Motor neuron (in vitro differentiated cells): ENCODE measurements at places on chromosomes 2 and 18.
A peak's percentile ranks its signal among the peaks of the same experiment; 100 is the strongest.

- ATAC-seq: no peak
Measured at GRCh38 chr18:39515299-39515698, 1949.7 kb upstream of the CELF4 start.

- ATAC-seq: peak; percentile 95
Measured at GRCh38 chr18:9951022-9951859, 37.4 kb downstream of the VAPA start.

GRCh38 chr2:3105814-3106569, 271.6 kb downstream of the EIPR1 start:
- ATAC-seq: no peak

DNA sequence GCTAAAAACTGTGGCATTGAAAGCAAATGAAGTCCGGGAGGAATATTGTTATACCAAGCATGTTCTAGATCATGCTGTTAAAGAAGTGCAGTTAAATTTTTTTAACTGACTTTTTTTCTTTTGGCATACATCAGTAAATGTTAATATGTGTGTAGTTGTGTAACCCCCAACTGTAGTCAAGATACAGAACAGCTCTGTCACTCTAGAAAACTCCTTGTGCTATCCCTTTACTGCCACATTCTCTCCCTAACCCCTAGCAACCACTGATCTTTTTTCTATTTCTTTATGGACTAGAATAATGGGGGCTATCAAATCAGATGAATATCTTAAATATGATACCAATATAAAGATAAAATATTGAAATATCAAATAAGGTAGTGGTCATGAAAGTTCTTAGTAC, 46.4 kb downstream of the LCLAT1 start:
- ATAC-seq: no peak

GRCh38 chr18:50469380-50469781, 90.5 kb upstream of the MAPK4 start:
- ATAC-seq: no peak

DNA sequence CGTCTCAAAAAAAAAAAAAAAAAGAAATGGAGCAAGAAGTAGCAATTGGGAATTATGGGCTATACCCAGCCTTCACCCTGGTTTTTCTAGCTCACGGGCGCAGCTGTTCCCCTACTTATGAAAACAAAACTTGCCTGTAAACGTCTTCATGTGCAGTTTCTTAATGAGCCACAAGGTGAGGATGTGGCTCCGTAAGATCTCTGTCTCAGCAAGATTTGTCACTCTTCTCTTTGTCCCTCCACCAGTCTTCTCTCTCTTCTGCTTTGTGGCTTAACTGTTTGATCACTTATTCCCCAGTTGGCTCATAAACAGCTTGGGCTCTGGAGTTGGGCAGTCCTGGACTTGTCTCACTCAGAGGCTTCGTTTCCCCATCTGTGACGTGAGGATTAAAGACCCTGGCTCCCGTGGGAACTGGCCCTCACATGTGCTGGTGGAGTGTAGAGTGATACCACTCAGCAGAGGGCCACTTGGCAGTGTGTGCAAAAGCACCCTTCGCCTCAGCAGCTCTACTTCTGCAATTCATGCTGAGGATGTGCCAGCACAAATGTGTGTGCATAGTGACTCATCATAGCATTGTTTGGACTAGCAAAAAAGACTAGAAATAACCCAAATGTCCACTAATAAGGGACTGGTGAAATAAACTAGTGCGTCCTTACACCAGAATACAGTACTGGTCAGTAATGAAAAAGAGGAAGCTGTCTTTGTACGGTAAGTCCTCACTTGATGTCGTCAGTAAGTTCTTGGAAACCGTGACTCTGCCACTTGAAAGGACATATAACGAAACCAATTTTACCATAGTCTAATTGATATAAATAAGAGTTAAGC, 8.7 kb downstream of the CEP68 start:
- ATAC-seq: peak; percentile 70

DNA sequence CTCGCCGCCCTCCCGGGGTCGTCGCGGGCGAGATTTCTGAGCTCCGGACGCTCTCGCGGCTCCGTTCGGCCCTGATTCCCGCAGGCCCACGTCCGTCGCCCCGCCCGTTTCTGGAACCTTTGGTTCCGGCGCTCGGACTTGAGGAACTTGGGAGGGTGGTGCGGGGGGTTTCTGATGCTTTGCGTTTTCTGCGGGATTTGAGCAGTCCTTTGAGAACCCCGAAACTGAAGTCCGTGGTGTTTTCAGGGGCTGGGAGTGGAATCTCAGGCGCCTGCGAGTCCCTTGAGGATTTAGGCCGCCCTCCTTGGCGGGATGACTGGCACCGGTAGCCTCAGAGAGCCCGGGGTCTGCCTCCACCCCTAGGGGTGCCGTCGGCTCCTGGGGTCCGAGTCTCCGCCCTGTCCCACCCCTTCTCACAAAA, 336 bp downstream of the THNSL2 start:
- ATAC-seq: peak; percentile 66

- ATAC-seq: peak; percentile 53
Measured at GRCh38 chr2:232523682-232524597, 2.0 kb upstream of the CHRND start.

- ATAC-seq: peak; percentile 66
Measured at GRCh38 chr2:79585701-79586433, 73.0 kb downstream of the CTNNA2 start.

- peak; percentile 80 for ATAC-seq
Measured at GRCh38 chr2:97699765-97700444, 13.5 kb upstream of the ZAP70 start.
